ENCODE measurements at places on chromosomes 12 and 14.
A peak's percentile ranks its signal among the peaks of the same experiment; 100 is the strongest.

DNA sequence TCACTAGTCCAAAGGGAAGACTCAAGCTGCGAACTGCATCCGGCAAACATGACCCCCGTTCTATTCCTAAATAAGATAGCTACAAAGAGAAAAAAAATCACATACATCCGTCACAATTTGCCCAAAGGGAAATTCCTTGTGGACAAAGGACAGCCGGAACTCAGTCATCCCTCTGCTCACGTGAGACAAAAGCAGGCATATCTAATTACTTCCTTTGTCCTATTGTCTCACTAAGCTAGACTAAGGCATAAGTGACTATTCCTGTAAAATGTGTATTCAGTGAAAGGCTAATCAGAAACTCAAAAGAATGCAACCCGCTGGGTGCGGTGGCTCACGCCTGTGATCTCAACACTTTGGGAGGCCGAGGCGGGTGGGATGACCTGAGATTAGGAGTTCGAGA lies 27.2 kb upstream of the NINJ2 start:
- no peak for DNase-seq

DNA sequence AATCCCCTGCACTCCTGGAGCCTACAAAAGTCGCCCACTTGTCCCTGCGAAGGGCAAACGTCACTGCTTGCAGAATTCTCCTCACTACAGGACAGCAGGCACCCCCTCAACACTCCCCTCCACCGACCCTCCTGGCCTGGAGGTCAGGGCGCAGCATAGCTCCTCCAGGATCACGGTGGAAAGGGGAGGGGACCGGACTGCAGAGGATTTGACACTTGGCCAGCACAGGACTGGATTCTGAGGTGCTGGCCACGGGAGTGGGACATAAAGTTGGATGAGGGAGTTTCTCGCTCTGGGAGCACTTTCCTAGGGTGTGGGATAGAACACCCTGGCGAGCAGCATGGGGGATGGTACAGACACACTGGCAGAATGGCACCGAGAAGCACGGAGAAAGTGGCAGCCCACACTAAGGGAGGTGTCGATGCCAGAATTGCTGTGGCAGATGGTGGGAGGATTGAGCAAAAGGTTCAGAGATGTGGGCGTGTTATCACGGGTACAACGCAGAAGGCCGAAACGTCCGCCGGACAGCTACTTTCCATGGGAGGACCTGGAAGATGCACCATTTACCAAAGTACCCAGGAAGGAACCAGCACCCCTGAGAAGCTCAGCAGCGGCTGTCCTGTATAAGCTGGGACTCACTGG lies 51.4 kb upstream of the DIO3 start:
- DNase-seq = no peak

- no peak for DNase-seq
Measured at GRCh38 chr12:60173224-60174170, 577.7 kb downstream of the SLC16A7 start.

DNA sequence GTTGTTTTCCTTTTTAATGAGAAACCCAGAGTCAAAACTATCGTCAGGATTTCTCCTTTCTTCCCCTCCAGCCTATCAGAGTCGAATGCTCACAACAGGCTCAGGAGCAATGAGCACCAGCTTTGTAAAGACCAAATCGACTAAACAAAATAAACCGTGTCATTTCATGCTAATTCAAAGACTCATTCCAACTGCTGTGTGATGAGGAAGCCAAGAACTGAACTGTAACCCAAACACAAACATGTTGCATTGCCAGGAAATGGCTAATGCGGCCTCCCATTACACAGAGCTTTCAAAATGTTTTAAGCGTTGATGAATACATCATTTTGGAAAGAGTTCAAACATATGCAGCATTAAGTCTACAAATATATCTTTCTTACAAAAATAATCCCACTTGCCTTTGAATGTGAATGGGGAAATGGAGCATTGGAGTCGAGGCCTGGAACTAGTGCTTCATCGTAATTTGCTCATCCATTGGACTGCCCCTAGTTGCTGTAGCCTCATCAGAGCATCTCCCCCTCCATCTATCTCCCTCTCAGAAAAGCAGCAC lies 349.5 kb downstream of the GXYLT1 start:
- DNase-seq = peak; percentile 10

GRCh38 chr12:17680220-17680619 lies 409.8 kb downstream of the RERGL start:
- no peak for DNase-seq
